ENCODE measurements at places on chromosomes 13 and 19. TPM values are rescaled to one million over a fixed set of nuclear protein-coding genes. Genes with fewer than 3 reads are reported as not detected.

- H3K27me3 ChIP-seq = no peaks in the 10 kb centered on the region
- peak overlapping the region; percentile 90 for H3K4me3 ChIP-seq
Measured at GRCh38 chr13:27920677-27921420, 1.0 kb downstream of the PDX1 start.

GRCh38 chr19:34676697-34677385, at the start of gene SCGB2B2:
Gene SCGB2B2 (minus strand): TSS chr19:34677159. CDS start chr19:34594563, 82,596 bp downstream.
- H3K27ac ChIP-seq = peak within 1 kb of the TSS; percentile 95
- DNase-seq = no peak
- H3K4me3 ChIP-seq = peak within 1 kb of the TSS; percentile 90
- H3K4me1 ChIP-seq = peaks cover 27% of the 10 kb centered on the region

DNA sequence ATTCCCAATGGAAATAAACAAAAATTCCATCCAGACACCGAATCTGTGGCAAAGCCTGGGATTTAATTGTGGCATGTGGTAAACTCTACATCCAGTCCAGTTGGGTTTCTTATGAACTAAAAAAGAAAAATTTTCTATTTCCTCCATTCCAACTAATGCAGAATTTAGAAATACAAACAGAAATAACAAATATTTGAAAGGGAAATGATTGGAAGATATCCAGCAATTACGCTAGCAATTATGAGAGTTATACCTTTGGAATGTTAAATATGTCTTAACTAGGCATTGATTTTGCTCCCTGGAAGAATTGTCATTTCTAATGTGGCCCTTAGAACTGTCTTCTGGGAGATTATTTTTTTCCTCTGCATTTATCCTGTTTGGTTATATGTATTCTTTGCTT, 421.4 kb upstream of the KLHL1 start:
- H3K4me3 ChIP-seq = no peak overlapping the region

GRCh38 chr13:112133499-112134390, 66.8 kb downstream of the SOX1 start:
- H3K4me3 ChIP-seq = no peak overlapping the region
- no peak overlapping the region for H3K27ac ChIP-seq
- H3K36me3 ChIP-seq = no peaks in the 10 kb centered on the region
- DNase-seq = no peak
- no peaks in the 10 kb centered on the region for H3K27me3 ChIP-seq
- no peaks in the 10 kb centered on the region for H3K4me1 ChIP-seq

MEF2B gene
- polyA plus RNA-seq = 2.5 TPM
